Sigmoid colon (tissue), 7 donors: ENCODE measurements at places on chromosomes 1 and 21. TPM values are rescaled to one million over a fixed set of nuclear protein-coding genes. Genes with fewer than 3 reads are reported as not detected.

The APCS gene
- not detected for total RNA-seq

- no peak for DNase-seq
Measured at GRCh38 chr1:202540014-202540413, 170.2 kb downstream of the SYT2 start.

DNA sequence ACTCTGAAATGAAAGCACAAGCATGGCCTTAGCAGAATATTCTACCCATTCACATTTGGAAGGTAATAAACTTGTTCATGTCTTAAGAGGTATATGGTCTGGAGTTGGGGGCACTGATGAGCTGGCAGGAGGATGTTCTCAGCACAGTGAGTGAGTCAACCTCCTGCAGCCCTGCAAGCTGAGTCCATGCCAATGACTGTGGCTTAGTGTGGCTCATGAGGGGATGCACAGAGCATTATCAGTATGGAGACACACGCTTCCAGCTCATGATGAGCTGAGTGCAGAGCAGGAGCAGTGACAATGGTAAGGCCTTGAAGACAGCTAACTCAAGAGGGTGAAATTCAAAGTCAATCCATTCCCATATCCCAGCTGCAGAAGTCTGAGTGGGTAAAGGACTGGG lies 102.3 kb downstream of the TNFSF18 start:
- DNase-seq: no peak

DNA sequence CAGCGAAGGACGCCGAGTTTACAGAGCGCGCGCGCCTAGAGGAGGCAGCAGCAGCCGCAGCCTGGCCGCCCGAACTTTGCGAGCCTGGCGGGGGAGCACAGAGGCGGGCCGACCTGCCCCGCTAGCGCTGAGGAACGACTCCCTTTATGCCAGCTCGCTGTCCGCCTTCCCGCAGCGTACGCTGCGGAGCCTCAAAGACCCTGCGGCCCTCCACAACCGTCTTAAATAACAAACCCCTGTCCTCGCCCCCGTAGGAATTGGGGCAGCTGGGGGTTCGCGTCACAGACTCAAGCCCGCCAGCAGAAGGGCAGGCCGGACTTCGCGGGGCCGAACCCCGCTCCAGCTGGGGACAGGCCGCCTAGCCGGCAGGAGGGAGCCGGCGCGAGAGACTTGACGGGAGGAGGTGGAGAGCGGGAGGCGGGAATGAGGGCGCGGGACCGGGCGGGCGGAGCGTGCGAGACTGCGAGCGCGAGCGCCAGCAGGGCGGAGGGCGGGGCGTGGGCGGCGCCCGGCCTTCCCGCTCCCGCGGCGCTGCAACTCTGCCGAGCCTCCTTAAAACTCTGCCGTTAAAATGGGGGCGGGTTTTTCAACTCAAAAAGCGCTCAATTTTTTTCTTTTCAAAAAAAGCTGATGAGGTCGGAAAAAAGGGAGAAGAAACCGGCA lies 1.8 kb upstream of the CDKN2C start:
- DNase-seq: peak; percentile 95

DNA sequence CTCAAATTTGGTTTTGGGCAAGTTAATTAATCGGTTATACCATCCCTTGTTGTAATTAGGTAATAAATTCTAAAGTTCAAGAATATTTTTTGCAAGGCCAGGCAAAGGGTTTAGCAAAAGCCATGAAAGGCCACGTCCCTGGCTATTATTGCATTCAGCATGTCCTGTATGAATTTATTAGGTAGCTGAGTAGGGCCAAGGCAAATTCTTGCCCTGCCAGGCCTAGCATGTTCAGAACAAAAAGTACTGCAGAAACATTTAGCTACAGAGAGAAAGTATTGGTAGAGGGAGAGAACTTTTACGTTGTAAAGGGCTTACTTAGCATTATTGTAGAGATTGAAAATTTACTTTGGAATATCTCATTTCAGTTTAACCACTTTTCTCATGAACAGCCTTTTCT lies 94.4 kb downstream of the PATJ start:
- DNase-seq: peak; percentile 75

- DNase-seq: no peak
Measured at GRCh38 chr1:197435224-197435623, 167.2 kb downstream of the CRB1 start.

DNA sequence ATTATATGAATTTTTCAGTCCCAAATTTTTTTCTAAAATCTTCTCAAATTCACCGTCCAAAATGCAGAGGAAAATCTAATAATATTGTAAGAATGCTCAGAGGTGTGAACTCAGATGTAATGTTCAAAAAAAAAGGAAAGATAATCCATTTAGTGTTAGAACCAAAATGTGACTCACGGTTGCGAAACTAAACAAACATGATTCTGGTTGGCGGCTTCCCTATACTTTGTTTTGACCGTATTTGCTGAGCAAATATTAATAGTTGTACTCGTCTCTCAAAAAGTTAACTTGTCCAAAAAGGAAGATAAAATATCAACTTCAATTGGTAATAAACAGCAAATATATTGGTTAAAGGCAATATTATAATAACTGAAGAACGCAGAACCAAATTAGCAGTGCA lies 34.4 kb downstream of the ZSWIM5 start:
- DNase-seq: no peak

GRCh38 chr1:175731581-175731980 lies 11.8 kb downstream of the TNR start:
- DNase-seq: no peak

The CYP4A11 gene
- not detected for total RNA-seq

DNA sequence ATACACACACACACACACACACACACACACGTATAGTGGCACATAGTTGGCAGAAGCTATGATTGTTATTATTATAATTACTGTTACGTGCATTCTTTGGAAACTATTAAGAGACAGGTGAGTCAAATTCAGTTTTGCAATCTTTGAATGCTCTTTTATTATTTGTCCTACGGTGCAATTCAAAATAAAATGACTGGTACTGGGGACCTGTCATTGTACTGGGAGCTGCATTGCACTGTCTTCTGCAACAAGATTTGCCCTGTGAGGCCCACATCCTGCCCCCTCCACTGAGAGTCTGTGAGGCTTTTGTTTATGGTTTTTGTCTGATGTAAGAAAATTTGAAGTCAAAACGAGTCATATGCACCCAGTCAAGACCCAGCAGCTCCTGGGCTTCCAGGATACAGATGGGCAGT lies 1.9 kb downstream of the LY9 start:
- no peak for DNase-seq

GRCh38 chr1:178862416-178862815 lies 8.5 kb downstream of the ANGPTL1 start:
- DNase-seq: no peak

The TRIM63 gene
- total RNA-seq: not detected

The KCNK1 gene
- 0.95 TPM for total RNA-seq

DNA sequence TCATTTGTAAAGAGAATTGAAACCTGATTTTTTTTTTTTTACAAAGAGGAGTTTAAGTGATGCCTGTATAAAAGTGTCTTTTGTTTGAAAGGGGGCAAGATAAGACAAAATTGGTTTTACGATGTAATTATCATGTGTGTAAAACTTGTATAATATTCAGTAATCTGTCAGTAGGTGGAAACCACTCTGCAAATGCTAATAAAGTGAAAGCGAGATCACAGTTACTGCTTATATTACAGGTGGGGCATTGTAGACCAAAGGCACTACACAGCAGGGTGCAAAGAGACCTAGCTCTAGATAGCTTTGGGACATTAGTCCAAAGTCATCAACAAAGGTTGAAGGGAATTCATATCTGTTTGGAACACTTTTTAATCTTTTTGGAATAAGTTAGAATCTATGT lies 174.2 kb downstream of the LHX8 start:
- no peak for DNase-seq

- no peak for DNase-seq
Measured at GRCh38 chr1:94942171-94943128, 15.5 kb upstream of the CNN3 start.

The WNT3A gene
- not detected for total RNA-seq

GRCh38 chr1:209569455-209570207 lies 13.9 kb upstream of the CAMK1G start:
- DNase-seq: peak; percentile 76

- no peak for DNase-seq
Measured at GRCh38 chr1:26373281-26373680, 731 bp upstream of the ZNF683 start.
